Activated T-helper 1 cell treated with anti-CD3 and anti-CD28 coated beads, Interleukin-2, amount 50 U/mL, for 16 hours (primary cell): ENCODE measurements at places on chromosomes 6 and 20.

DNA sequence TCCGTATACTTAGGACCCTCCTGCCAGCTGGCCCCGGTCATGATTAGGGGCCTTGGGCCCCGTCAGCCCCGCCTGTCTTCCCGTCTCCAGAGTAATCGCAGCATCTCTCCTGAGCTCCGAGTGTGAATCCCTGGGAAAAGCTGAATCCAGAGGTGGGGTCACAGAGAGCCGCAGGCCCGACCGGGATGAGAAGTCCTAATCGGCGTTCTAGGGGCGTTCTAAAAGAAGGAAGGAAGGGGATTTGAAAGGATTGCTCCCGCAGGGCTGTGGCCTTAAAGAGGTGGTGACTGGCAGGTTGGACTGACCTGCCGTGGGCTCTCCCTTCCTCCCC, 371 bp downstream of the HMGN4 start:
- no peak for DNase-seq

GRCh38 chr6:117195728-117196127, 69.6 kb upstream of the VGLL2 start:
- DNase-seq, result no peak

DNA sequence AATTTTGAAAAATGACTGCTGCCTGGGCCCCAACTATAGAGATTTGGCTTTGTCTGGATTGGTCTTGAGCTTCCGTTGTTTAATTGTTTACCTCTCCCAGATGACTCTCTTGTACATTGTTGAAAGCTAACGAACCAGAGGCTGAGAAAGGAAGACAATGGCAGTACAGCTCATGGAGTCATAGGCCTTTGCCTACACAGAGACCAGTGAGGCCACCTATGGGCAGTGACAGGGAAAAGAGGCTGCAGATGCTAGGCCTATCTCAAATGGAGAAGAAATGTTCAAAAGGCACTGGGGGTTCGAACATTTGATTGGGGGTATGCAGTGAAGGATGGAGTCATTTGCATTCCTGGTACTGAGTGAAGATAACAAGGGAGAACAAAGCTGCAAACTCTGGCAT, 29.1 kb downstream of the OPN5 start:
- no peak for DNase-seq

DNA sequence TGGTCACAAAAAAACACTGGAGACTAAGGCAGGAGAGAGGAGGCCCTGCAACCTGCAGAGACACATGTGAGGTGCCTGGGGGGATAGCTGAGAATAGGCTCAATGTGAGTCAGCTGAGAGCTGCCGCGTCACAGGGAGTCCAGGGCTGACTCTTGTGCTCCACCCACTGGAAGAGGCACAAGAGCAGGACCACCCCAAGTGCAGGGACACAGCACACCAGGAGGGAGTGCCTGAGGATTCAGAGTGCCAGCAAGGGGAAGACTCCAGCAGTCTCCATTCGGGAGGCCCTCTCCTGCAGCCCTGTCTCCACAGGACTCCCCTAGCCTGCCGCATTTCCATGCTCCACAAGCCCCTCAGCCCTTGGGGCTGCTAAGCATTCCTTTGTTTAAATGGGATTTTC, 105.5 kb downstream of the HUS1B start:
- no peak for DNase-seq

DNA sequence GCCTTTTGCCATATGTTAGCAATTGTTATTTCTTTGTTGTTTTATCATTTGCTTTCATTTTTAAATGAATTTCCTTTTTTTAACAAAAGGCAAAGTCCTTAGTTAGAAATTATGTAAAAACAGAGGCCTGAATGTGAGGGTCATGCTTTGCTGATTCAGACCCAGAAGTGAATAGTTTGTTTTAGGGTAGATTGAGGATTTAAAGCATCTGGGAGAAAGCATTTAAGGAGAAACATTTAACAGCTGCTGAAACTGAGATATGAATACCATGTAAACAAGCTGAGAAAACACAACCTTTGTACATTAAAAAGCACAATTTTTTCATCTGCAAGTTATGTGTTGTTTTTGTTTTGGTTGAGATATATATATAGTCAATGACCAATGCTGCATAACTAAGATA, 8.0 kb downstream of the HTR1B start:
- no peak for DNase-seq

GRCh38 chr20:12084482-12084881, 166.8 kb downstream of the BTBD3 start:
- no peak for DNase-seq

- no peak for DNase-seq
Observed at GRCh38 chr6:80449726-80450125, 343.3 kb downstream of the BCKDHB start.

- DNase-seq, result no peak
Observed at GRCh38 chr6:12009876-12010634, 2.1 kb upstream of the HIVEP1 start.

DNA sequence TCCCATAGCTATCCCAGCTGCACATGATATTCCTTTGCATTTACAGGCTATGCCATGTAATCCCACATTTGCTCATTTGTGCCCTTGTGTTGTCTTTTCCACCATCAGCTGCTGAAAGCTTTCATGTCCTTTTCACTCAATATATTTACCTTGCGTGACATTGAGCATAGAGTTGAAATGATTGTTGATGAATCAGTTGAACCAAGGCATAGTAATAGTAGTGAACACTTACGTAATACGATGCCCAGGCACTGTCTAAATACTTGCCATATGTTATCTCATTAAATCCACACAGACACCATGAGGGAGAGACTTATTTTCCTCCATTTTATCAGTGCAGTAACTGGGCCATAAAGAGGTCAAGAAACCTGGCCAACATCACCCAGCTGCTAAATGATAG, 13.1 kb downstream of the RNF8 start:
- DNase-seq, result no peak

DNA sequence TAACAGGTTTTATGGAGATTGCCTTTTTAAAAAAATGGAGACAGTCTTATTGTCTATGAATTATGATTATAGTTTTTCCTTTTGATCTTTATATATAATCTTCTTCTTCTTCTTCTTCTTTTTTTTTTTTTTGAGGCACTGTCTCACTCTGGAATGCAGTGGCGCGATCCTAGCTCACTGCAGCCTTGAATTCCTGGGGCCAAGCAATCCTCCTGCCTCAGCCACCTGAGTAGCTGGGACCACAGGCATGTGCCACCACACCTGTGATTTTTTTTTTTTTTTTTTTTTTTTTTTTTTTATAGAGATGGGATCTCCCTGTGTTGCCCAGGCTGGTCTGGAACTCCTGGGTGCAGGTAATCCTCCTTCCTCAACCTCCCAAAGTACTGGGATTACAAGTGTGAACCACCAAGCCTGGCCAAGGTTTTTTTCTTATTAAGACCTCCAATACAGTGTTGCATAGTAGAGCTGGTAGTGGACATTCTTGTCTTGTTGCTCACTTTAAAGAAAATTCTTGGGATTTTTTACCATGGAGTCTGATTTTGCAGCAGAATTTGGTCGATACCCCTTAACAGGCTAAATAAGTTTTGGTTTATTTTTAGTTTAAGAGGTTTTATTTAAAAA, 46.5 kb downstream of the STK4 start:
- DNase-seq, result no peak

DNA sequence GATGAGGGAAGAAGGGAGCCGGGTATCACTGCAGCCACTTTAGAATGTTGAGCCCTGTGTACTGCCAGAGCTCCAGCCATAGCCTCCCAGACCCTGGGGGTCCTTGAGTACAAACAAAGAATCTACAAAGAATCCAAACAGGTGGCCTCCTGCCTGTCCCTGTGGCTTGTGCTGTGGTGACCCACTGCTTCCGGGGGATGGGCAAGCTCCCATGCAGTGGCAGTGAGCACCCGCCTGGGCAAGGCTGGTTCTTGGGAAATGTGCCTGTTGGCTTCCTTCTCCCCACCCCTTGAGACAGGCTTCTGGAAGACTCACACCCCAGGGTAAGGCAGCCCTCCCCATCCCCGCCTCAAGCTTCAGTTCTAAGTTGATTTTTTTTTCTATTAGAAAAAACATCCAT, 13.9 kb downstream of the SIRPA start:
- no peak for DNase-seq

- DNase-seq, result no peak
Observed at GRCh38 chr6:93343476-93343875, 75.9 kb downstream of the EPHA7 start.

GRCh38 chr6:169807229-169807628, 55.8 kb downstream of the ERMARD start:
- DNase-seq, result no peak

- no peak for DNase-seq
Observed at GRCh38 chr6:158056355-158056754, 74.7 kb downstream of the SYNJ2 start.

GRCh38 chr6:160464744-160465143, 116.6 kb downstream of the SLC22A3 start:
- DNase-seq, result no peak
